ENCODE measurements at places on chromosomes 4 and X.

DNA sequence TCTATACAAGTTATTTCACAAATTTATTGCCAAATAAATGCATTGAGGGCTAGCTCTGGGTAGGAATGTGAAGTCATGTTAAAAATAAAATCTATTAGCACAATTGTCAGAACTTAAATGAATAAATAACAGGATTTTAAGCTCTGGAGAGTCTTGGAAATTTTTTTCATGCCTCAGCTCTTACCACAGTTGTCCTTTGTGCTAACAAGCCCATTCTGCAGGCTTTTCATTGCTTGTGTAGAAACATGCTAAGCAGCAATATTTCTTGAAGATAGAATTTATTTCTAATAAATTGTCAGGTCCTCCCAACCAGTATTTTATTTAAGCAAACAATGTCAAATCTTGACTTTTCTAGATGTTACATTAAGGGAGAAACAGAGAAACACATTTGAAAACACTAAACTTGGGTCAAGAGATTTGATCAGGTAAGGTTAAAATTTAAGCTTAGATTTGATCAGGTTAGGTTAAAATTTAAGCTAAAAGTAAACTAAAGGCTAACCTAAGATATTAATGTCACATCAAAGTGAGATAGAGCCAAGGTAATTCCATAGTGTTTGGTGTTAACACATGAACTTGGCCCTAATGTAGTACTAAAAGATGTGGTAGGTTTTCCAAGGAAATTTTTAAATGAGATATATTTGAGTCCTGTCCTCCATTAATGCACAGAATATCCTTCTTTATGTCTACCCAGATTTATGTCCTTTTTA lies 179.1 kb upstream of the IL1RAPL1 start:
- DNase-seq = no peak

DNA sequence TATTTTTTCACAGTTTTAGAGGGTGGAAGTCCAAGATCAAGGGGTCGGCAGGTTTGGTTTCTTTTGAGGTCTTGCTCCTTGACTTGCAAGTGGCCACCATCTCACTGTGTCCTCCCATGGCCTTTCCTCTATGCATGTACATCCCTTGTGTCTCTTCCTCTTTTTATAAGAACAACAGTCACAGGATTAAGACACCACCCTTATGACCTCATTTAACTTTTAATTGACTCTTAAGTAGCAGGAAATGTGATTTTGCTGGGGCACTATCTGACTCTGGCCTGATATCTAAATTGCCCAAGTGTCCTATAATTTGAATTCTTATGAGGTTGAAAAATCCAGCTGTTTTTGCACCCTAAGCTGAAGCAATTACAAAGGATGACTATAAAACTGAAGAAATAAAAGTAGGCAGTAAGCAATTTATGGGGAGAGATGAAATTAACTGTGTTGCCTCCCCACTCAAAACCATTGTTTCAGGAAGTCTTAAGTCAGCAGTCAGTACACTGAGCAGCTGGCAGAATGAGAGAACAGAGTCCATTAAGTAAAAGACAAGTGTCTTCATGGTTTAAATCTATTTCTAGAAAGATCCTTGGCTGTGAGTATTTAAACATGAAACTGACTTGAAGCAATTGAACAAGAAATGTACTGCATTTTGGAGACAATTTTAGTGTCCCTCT lies 601.3 kb downstream of the SPRY1 start:
- no peak for DNase-seq

- DNase-seq = no peak
These were observed 172.9 kb upstream of the GLRA2 start for GRCh38 chrX:14356401-14356800.

DNA sequence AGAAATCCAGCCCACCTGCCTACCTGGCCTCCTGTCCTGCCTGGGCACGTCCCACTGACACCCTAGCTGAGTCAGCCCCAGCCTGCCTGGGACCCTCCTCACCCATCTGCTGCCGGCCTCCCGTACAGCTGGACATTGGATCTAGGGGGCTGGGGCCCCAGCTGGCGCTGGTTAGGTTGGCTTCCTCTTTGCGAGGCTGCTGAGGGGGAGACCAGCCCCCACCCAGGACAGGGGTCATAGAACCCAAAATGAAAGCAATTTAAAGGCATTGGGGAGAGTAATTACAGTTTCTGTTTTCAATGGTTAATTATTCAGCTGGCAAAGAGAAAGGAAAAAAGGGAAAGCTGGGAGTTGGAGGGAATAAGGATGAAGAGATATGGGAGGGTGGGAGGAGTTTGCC lies 15.8 kb downstream of the EFNB1 start:
- DNase-seq = no peak

- DNase-seq = no peak
These were observed 74.0 kb downstream of the RPA4 start for GRCh38 chrX:96957718-96958117.

DNA sequence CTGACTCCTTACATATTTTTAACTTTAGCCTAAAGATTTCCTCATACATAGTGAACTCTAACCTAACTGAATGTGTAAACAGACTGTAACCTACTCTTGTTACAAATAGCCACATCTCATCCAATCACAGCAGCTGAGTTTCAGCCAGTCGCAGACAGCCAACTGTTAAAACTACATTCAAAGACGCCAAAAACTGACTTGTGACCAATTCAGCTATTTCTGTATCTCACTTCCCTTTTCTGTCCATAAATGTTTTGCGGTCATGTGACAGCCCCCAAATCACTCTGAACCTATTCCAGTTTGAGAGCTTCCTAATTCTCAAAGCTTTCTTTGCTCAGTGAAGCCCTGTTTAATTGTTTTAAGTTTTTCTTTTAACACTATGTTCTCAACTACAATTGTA lies 2731.9 kb downstream of the ARAP2 start:
- DNase-seq = no peak

GRCh38 chr4:60721685-60722084 lies 478.4 kb upstream of the ADGRL3 start:
- DNase-seq = no peak

DNA sequence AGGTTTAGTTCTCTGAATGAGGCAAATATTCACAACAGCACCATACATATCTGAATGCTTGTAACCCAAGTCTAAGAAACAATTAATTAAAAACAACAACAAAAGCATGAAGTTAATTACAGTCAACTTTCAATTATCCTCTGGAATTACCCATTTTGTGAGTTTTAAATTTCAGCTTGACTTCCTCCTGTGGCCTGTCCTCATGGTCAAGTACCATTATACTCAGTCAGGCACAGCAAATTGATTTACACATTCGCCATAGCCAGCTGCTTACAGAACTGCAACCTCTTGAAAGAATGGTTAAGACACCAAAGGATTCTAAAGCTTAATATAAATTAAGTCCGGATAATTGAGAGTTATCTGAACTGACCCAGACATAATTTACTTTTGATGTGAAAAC lies 306.5 kb downstream of the CAMK2D start:
- no peak for DNase-seq

- DNase-seq = peak; percentile 37
These were observed 45.7 kb upstream of the GATB start for GRCh38 chr4:151806511-151806927.

DNA sequence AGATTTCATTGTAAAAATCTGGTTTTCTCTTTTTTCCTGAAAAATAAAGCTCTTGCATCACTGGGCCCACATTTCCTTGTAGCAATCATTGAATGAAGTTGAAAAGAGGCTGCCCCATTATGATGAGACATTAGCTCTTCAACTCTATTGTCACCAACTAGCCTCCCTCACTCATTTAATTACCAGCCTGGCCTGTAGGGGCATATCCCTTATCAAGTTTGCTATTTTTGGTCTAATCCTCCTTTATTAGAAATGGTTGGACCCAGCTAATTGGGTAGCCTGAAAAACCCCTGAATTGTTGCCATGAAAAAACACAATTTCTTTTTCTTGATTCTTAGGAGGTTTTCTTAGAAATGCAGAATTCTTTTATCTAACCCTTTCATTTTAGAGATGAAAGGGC lies 164.6 kb upstream of the CASK start:
- no peak for DNase-seq

- peak; percentile 10 for DNase-seq
These were observed 909.1 kb downstream of the FAT4 start for GRCh38 chr4:126223784-126224407.

- DNase-seq = no peak
These were observed 10.5 kb upstream of the TBC1D19 start for GRCh38 chr4:26573389-26573794.

GRCh38 chr4:139749338-139749737 lies 83.7 kb downstream of the MGST2 start:
- DNase-seq = no peak

GRCh38 chr4:122636697-122637096 lies 15.8 kb upstream of the IL21 start:
- DNase-seq = no peak

GRCh38 chr4:68180849-68181526 lies 51.3 kb upstream of the TMPRSS11F start:
- no peak for DNase-seq

DNA sequence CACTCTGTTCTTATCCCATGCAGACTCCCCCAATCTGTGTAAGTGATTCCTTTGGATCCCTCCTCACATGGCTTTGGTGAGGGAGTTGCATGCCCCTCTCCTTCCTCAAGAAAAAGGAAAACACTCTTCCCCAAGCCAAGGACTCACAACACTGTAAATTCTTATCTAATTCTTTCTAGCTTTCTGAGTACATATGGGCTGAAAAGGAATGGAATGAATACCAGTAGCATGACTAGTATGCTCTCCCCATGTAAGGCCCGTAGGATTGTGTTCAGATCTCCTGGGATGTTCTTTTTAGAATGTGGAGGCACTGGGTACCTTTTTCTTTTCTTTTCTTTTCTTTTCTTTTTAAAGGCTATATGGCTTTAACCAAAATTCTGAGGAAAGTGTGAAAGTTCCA lies 17.0 kb upstream of the MAGED1 start:
- DNase-seq = no peak

GRCh38 chr4:87353592-87353991 lies 30.9 kb upstream of the HSD17B13 start:
- DNase-seq = peak; percentile 41
